ENCODE measurements at places on chromosomes 2 and 18. TPM values are rescaled to one million over a fixed set of nuclear protein-coding genes. Genes with fewer than 3 reads are reported as not detected.
A peak's percentile ranks its signal among the peaks of the same experiment; 100 is the strongest.

Gene EN1
- total RNA-seq: not detected

Gene TUBA3E
- total RNA-seq: not detected

Gene MEX3C
- total RNA-seq: 25.1 TPM

Gene IL1B
- 0.22 TPM for total RNA-seq

Gene TNFAIP6
- total RNA-seq: 0.22 TPM

GRCh38 chr2:152031747-152032306, 67.0 kb downstream of the CACNB4 start:
- no peak for DNase-seq

DNA sequence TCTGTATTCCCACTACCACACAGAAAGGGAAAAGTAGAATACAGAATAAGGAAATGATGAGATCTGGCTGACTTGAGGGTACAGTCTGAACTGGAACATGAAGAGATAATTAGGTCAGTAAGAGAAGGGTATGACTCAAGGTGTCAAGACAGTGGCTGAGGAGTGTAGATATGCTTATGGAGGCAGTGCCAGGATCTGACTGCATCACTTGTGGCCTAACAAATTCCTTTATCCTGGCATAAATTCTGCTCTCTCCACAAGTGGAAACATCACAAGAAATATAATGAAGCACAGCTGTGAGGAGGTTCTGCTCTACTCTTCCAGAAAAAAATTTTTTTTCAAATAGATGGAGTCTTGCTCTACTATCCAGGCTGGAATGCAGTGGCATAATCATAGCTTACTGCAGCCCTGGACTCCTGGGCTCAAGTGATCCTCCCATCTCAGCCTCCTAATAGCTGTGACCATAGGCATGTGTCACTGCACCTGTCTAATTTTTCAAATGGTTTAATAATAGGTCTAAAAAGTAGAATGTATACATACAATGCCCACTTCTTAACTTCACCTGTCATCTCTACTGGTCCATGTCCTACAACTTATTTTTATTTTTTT, 85.3 kb downstream of the C2orf74 start:
- no peak for DNase-seq

GRCh38 chr2:20634507-20635112, 16.3 kb downstream of the HS1BP3 start:
- DNase-seq: peak; percentile 62

DNA sequence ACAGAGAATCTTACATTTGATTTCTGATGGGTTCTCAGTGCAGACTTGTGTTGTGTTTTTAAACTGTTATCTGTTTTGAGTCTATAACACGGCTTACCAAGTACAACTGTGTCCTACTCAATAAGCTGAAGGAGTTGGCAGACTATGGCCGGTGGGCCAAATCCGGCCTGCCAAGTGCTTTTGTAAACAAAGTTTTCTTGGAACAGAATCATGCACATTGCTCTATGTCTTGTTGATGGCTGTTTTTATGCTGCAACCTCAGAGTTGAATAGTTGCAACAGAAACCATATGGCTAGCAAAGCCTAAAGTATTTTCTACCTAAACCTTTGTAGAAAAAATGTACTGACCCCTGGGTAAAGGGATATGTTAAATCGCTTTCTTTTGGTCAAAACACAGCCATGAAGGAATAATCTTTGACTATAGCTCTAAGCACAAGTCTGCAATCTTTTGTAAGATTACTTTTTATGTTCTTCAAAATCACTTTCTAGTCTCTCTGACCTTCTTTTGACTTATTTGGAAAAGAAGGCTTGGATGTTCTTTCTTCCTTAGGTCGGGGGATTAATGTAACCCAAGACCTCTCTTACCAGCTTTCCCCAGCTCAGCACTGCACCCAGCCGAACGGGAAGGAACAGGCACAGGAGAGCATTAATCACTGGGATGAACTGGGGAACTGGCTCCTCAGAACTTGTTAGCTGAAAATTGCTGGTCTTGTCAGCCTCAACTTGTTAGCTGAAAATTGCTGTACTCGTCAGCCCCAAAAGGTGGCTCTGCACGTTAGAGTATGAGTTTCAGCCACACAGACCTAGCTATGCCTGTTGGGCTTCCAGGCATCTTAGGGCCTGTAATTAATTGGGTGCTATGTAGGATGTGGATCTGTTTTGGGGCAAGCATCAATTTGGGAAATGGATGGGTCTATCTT, 75.4 kb downstream of the CD8B2 start:
- DNase-seq: no peak

- no peak for DNase-seq
These were observed 17.6 kb downstream of the SLC39A10 start for GRCh38 chr2:195674491-195675221.

Measured in lung microvascular endothelial cell (primary cell).